Left renal cortex interstitium (tissue), 4 donors: ENCODE measurements at places on chromosomes 6 and 20. TPM values are rescaled to one million over a fixed set of nuclear protein-coding genes. Genes with fewer than 3 reads are reported as not detected.

GRCh38 chr6:17396256-17396655 is 2.9 kb downstream of the CAP2 start:
- no peak for DNase-seq

- no peak for DNase-seq
These were observed 40.5 kb downstream of the SULF2 start for GRCh38 chr20:47744803-47745202.

DNA sequence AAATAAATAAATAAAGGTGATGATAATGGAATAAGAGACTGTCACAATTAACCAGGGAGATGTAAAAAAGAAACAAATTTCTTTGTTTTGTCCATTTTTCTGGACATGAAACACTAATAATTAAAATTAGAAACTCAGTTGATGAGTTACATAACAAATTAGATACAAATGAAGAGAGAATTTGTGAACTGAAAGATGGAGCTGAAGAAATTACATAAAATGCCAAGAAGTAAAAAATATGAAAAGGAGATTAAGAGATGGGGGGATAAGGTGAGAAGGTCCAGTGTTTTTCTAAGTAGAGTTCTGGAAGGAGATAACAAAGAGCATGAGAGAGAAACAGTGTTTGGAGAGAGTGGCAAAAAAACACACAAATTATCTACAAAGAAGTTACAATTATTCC is 89.4 kb upstream of the AGPAT4 start:
- no peak for DNase-seq

- DNase-seq = no peak
These were observed 14.5 kb downstream of the THBS2 start for GRCh38 chr6:169239181-169239580.

QKI gene
- polyA plus RNA-seq = 181 TPM

- DNase-seq = no peak
These were observed 140.7 kb downstream of the ESR1 start for GRCh38 chr6:151948002-151948743.

DNA sequence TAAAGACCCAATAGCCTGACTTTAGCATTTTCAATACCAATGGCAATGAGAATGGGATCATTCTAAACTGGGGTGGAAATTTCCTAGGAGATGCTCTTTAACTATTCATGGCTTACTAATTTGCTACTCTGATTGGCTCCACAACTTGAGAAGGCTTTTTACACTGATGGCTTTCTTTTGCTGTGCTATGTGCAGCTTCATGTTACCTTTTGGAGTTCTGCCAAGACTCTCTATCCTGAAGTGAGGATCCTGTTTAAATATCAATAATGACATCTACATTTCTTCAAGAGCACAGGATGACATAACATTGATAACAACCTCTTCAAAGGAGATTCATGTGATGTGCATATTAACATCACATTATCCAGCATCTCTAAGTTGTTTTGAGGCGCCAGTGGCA is 43.4 kb upstream of the SIRPG start:
- no peak for DNase-seq

RREB1 gene
- polyA plus RNA-seq = 25.1 TPM

DNA sequence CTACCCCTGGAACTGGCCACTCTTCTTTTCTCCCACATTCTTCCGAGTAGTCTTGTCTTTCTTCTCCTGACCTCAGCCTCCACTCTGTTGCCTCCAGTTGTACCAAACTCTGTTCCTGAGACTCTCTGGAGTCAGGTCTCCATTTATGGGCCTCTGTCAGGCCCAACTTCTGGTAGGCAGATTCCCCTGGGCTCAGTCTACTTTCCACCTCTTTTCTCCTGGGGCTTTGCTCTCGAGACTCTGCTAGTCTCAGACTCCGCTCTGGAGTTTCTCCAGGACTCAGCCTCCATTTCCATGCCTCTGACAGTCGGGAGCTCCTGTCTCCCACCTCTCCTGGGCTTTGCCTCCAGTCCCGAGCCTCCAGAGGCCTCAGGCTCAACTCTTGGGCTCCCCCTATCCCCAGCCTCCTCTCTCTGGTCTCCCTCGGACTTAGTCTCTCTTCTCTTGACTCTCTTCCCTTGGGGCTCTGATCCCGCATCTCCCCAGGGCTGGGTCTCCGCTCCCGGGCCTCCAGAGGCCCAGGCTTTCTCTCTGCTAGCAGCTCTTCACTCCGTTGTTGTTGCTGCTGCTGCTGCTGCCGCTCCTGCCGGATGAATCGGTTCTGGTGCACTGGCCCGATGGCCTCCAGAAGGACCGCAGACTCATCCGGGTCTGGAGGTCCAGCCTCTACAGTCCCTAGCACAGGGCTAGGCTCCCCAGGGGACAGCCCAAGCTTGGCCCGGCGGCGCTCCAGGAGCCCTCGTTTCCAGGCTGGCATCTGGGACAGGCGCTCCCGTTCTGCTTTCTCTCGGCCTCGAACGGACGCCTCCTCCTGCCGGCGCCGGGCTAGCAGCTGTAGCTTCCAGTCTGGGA is 1.1 kb downstream of the PPP1R18 start:
- no peak for DNase-seq

GRCh38 chr20:43191946-43192863 is 2.5 kb upstream of the PTPRT start:
- no peak for DNase-seq

GRCh38 chr20:32894711-32895355 is 36.1 kb downstream of the EFCAB8 start:
- no peak for DNase-seq

DPPA5 gene
- polyA plus RNA-seq = not detected

DNA sequence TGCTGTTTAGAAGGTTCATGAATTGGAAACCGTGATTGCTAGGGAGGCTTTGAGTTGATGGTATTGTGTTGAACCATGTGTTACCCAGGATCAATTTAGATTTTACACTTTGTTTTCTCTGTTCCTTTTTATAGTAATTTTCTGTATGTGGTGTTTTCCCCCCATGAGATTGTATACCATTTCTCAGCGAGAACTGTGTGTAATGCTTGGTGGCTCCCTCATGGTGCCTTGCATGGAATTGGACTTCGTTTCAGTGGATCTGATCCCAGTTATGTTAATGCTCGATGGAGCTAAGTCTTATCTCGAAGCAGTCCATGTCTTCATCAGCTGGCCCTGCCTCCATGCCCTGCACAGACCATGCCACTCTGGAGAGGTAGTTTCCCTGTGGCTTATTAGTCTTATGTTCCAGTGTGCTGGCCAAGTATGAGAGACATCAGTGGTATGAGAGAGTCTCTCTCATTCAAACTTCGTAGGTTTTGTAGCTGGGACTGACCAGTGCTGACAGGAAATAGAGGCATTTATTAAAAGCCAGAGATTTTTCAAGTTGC is 18.7 kb downstream of the PTPN1 start:
- DNase-seq = no peak

GRCh38 chr6:98295515-98296175 is 538.7 kb upstream of the POU3F2 start:
- DNase-seq = no peak

DNA sequence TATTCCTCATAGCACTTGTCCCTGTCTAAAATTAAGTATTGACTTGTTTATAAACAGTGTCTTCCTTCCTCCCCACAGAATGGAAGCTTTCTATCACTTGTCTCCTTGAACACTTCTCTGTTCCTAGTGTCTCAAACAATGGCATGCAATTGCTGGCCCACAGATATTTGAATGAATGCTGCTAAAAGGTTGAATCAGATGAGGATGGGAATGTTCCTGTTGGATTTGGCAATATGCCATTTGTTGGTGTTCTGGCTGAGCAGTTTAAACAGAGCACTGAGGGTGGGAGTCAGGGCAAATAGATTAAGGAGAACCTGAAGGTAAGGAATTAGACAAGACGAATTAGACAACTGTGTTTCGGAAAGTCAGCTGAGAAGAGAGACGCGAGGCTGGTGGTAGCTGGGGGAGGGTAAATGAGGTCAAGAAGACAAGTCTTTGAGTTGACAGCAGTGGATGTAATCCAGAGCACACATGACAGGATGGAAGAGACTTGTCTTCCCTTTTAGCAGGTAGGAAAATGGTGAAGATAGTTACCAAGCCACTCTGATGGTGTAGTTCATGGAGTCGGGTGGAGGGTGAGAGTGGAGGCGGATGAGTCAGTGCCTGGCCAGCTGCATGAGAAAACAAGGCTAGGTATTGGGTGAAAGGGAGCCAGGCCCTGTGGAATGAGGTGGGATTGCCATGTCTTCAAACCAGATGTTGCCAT is 58.3 kb upstream of the GNRH2 start:
- no peak for DNase-seq

DNA sequence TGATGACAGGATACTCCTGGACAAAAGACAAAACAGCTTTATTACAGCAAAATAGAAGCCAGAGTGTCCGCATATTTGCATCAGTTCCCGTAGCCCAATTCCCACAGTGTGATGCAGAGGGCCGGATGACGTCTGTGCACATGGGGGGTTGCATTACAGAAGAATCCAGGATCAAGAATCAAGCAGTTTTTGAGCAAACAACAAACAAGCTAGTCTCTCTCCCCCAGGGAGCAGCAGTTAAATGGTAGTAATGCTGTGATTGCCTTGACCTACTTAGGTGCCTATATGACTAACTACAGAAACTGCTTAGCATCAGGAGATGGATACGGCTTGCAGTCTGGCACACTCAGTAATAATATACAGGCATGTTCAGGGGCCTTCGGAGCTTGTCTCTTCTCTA is 3.2 kb upstream of the SDHAF4 start:
- no peak for DNase-seq

DNA sequence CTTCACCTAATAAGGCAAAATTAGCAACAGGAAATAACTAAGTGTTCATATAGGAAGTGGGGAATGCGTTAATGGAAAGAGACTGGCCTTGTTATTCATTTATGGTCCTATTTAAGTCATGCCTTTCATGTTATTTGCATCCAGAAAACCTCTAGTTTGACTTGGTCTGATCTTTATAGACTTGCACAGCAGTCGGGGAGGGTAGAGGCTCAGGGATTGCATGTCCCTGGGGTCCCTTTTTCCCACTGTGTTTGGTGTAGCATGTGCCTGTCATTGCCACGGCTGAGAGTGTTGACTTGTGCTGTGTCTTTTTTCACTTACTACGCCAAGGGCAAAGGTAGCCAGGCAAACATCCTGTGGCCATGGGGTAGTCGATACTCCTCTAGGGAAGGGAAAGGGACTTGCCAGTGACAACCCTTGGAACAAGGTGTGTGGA is 105.4 kb upstream of the RIN2 start:
- no peak for DNase-seq

GRCh38 chr6:34414999-34415858 is 10.6 kb downstream of the RPS10 start:
- DNase-seq = peak; percentile 24

EFCAB8 gene
- polyA plus RNA-seq = not detected

DNA sequence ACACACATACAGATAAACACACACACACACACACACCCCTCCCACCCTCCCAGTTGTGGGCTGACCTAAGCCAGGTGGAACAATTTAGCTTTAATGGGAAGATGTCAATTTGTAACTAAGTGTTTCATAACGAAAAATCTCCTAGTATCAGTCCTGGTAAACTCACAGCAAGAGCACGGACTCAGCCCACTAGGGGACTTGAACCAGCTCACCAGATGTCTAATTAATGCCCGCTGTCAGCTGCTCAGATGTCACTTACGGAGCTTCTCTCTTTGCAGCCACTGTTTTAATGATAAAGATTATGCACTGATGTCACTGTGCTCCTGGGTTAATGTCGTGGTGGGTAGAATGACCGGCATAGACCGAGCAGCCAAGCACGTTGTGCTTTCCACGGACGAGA is 116.6 kb upstream of the INSM1 start:
- no peak for DNase-seq

GRCh38 chr6:116066789-116067188 is 6.1 kb upstream of the FRK start:
- no peak for DNase-seq

DNA sequence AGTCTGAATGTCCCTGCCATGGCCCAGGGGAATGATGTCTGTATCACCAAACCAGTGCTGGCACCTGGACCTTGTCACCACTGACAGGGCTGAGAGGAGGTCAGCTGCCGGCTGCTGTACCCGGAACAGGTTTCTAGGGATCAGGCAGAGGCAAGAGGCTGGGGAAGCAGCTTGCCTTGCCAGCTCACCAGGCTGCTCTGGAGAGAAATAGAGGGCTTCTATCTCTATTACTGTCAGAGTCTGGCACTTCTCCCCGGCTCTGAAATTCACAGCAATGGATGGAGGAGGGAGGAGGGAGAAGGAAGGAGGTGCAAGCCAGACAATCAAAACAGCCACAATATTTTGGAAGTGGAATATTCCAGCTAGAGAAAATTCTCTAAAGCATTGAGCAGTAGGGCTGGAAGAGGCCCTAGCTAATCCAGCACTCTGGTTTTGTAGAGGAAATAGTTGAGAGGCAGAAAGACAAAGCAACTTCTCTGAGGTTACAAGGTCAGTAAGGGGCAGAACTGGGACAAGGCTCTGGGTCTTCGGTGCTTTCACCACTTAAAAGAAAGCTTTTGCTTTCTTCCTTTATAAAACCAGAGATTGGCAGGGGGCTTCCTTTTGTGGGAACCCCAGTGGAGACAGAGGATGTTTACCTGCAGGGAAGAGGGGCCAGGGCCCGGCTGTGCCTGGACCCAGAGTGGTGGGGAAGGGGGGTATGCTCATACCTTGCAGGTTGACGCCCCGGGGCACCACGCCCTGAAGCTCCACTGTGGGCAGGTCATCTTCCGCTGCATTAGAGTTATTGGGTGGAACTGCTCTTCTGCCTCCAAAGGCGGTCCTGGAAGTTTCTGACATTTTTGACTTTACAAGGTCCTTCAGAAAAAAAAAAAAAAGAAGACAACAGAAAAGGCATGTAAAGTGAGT is 2.4 kb downstream of the F13A1 start:
- no peak for DNase-seq

DNA sequence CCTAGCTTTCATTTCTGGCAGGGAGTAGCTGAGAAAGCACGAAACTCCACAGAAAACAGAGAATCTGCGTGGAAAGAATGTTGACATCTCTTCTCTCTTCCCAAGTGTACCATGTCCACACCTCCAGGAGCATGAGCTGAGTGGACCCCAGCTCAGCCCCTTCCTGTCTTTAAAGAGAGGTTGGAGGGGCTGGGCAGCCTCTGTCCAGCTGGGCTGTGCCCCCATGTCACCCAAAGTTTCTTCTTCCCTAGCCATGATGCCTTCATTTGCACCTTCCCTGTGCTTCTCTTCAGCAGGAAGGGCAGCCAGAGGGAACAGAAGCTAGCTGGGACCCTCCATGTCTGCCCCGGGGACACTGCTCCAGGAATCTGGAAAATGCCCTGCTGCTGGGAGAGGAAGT is 655.0 kb upstream of the DEFB115 start:
- no peak for DNase-seq

C6orf163 gene
- 6.2 TPM for polyA plus RNA-seq

CGA gene
- polyA plus RNA-seq = 0.42 TPM

RUNX2 gene
- polyA plus RNA-seq = 3.8 TPM

- peak; percentile 61 for DNase-seq
These were observed at the start of gene GCNT2 for GRCh38 chr6:10521104-10521808. GCNT2 (plus strand) TSS chr6:10521351; CDS start chr6:10528912, 7,561 bp downstream.
